Mammary epithelial cell (primary cell): ENCODE measurements at places on chromosomes 6 and 20. TPM values are rescaled to one million over a fixed set of nuclear protein-coding genes. Genes with fewer than 3 reads are reported as not detected.

Gene DEFB119
- total RNA-seq = not detected in 2 replicates

Gene MAPK13
- 11.9 and 15.0 TPM in 2 replicates for total RNA-seq

Gene MEP1A
- total RNA-seq = not detected

Gene ULBP1
- total RNA-seq = 5.2 and 13.0 TPM in 2 replicates

Gene CCN5
- total RNA-seq = not detected in 2 replicates

Gene TMEM242
- total RNA-seq = 6.0 TPM

Gene RGS17
- 0.50 TPM for total RNA-seq

Gene AGPAT4
- 15.8 TPM for total RNA-seq

Gene MATN4
- total RNA-seq = 0.24 TPM in 1 of 2 replicates, not detected in the other

Gene PNLDC1
- 0.33 TPM for total RNA-seq

Gene SLC13A3
- 2.8 and 5.3 TPM in 2 replicates for total RNA-seq

Gene SLC22A2
- total RNA-seq = not detected in 2 replicates

Gene TBX18
- 0.19 TPM in 1 of 2 replicates, not detected in the other for total RNA-seq
